Natural killer cell treated with Interleukin-12 subunit alpha and Interleukin-12 subunit beta and Interleukin-15 and Interleukin-18, amount 100 ng/mL, for 72 hours (primary cell): ENCODE measurements at places on chromosomes 5 and 9. TPM values are rescaled to one million over a fixed set of nuclear protein-coding genes. Genes with fewer than 3 reads are reported as not detected.

GRCh38 chr5:154058055-154059038, 19.6 kb downstream of the MFAP3 start:
- H3K4me3 ChIP-seq = no peak overlapping the region
- no peak for DNase-seq
- no peaks in the 10 kb centered on the region for H3K27me3 ChIP-seq
- no peak overlapping the region for H3K27ac ChIP-seq
- H3K36me3 ChIP-seq = peaks cover 10% of the 10 kb centered on the region
- H3K4me1 ChIP-seq = peaks cover 25% of the 10 kb centered on the region

- H3K4me1 ChIP-seq = no peaks in the 10 kb centered on the region
- no peak for DNase-seq
Observed at GRCh38 chr5:151964471-151964870, 39.8 kb upstream of the GLRA1 start.

GRCh38 chr5:81757404-81757803, 6.5 kb upstream of the SSBP2 start:
- peaks cover 2% of the 10 kb centered on the region for H3K4me1 ChIP-seq
- peaks cover 25% of the 10 kb centered on the region for H3K27me3 ChIP-seq
- no peak for DNase-seq
- no peak overlapping the region for H3K27ac ChIP-seq

DNA sequence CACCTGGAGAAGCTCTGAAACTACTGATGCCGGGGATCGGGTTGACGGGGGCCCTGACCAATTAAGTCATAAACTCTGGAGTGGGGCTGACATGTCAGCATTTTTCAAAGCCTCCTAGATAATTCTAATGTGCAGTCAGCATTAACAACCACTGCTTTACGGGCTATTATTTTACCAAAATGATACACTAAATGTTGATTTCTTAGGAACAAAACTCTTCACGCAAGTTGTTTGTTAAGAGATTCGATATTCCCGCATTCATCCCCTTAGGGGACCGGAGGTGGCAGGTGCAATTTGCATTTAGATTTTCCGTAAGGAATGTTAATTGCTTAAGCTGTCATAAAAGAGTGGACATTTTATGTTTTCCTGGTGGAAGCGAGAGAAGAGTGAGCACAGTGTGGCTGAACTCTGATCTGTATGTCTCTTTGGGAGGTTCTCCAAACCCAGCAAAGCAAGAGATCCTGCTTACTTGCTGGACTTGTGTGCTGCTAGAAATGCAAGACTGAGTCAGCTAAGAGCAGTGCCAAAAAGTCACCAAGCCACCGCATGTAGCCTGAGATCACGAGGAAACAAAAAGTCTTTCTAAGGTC, 77.6 kb downstream of the UGCG start:
- H3K36me3 ChIP-seq = no peaks in the 10 kb centered on the region
- no peaks in the 10 kb centered on the region for H3K27me3 ChIP-seq
- no peak overlapping the region for H3K27ac ChIP-seq
- no peak overlapping the region for H3K4me3 ChIP-seq
- H3K4me1 ChIP-seq = no peaks in the 10 kb centered on the region

DNA sequence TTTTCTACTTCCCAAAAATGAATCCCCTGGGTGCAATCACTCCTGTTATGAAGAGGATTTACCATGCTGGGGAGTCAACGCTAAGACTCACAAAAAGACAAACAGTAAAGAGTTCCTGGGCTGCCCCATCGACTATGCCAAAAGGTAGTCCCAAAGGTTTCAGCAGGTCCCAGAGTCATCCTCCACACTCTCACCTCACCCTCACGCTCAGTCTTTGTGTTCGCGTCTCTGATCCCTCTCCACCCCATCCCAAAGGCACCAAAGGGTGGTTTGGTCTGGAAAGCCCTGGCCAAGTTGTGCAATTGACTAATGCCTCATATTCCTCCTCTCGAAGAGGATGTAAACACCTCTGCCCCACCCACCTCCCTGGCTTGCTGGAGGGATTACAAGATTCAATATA, 240.2 kb upstream of the NFIL3 start:
- no peak for DNase-seq
- H3K4me3 ChIP-seq = no peak overlapping the region
- no peaks in the 10 kb centered on the region for H3K36me3 ChIP-seq
- peaks cover 10% of the 10 kb centered on the region for H3K27me3 ChIP-seq
- no peak overlapping the region for H3K27ac ChIP-seq

- H3K4me1 ChIP-seq = no peaks in the 10 kb centered on the region
- H3K27ac ChIP-seq = no peak overlapping the region
Observed at GRCh38 chr9:33242609-33243134, 2.7 kb downstream of the SPINK4 start.

GRCh38 chr5:100860407-100860806, 42.7 kb downstream of the ST8SIA4 start:
- H3K4me1 ChIP-seq = peaks cover 57% of the 10 kb centered on the region
- H3K27me3 ChIP-seq = no peaks in the 10 kb centered on the region

The IFT74 gene
- 11.7 TPM for total RNA-seq

The REEP2 gene
- not detected for total RNA-seq

GRCh38 chr5:77208507-77209163, 1.8 kb upstream of the PDE8B start:
- DNase-seq = no peak
- H3K27ac ChIP-seq = no peak overlapping the region
- no peaks in the 10 kb centered on the region for H3K36me3 ChIP-seq

DNA sequence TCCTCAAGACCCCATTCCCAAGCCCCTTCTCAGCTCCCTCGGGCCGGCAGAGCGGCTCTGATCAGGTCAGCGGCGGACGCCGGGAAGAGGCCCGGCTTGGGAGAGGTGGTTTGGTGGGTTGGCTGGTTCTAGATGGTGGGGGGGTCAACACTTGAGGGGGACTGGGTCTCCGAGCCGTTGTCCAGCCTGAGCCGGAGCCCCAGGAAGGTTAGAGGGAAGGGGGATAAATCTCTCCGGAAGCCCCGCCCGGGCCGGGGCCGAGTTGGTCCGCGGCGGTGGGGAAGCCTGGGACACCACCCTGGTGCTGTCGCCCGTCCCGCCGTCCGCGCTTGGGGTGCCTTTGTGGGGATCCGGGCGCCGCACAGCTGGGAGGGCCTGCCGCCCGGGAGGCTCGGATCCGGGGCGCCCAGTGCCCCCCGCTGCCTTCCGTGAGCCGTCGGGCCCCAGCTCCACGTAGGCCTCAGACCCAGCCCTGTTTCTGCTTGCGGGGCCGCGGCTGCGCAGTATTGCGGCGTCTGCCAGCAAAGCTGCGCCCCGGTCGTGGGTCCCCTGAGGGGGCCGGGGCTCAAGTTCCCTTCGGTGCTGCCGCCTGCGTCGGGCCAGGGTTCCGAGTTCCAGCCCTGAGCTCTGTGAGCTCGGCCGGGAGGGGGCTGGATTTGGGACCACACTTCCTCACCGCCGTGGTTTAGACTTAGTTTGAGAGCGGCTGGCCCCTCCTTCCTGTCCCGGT, 542 bp upstream of the TRIM52 start:
- peak overlapping the region; percentile 100 for H3K4me3 ChIP-seq
- H3K27ac ChIP-seq = peak overlapping the region; percentile 96
- no peaks in the 10 kb centered on the region for H3K27me3 ChIP-seq
- peaks cover 36% of the 10 kb centered on the region for H3K4me1 ChIP-seq
- peak; percentile 80 for DNase-seq

DNA sequence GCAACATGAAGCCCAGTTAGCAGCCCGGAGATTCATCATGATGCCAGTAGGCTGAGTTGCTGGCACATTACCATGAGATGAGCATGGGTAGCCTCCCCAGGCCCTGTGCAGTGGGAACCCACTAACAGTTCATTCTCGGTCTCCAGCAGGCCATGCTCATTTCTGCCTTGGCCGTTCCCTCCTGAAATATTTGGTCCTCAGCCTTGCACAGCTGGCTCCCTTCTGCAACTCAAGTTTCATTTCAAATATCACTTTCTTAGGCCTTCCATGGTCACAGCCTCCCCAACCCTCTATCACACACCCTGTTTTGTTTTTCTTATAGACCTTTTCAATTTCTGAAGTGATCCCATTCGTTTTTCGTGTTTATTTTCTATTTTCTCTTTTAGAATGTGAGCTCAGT, 125.4 kb upstream of the VLDLR start:
- no peak for DNase-seq
- no peaks in the 10 kb centered on the region for H3K36me3 ChIP-seq
- H3K27me3 ChIP-seq = peaks cover 3% of the 10 kb centered on the region
- H3K4me3 ChIP-seq = no peak overlapping the region
- no peaks in the 10 kb centered on the region for H3K4me1 ChIP-seq

The SLC34A1 gene
- not detected for total RNA-seq

The SPINK13 gene
- total RNA-seq = not detected

GRCh38 chr5:171579976-171580411, 160.5 kb downstream of the FGF18 start:
- no peak overlapping the region for H3K27ac ChIP-seq
- peaks cover 10% of the 10 kb centered on the region for H3K27me3 ChIP-seq
- H3K36me3 ChIP-seq = no peaks in the 10 kb centered on the region
- DNase-seq = no peak
- no peak overlapping the region for H3K4me3 ChIP-seq

The CCL27 gene
- total RNA-seq = not detected

The MARCHF11 gene
- total RNA-seq = not detected

GRCh38 chr9:121770415-121771273, 119.2 kb downstream of the DAB2IP start:
- DNase-seq = no peak
- no peaks in the 10 kb centered on the region for H3K36me3 ChIP-seq
- no peak overlapping the region for H3K4me3 ChIP-seq
- no peaks in the 10 kb centered on the region for H3K4me1 ChIP-seq
- no peaks in the 10 kb centered on the region for H3K27me3 ChIP-seq
